ENCODE measurements at places on chromosomes 1 and 21.

DNA sequence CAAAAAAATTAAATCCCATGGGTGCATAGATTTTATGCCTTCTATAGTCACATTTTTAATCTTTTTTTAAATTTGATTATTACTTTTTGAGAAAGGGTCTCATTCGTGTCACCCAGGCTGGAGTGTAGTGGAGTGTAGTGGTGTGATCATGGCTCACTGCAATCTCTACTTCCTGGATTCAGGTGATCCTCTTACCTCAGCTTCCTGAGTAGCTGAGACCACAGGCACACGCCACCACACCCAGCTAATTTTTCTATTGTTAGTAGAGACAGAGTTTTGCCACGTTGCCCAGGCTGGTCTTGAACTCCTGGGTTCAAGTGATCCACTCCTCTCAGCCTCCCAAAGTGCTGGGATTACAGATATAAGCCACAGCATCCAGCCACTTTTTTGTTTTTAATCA lies 10.4 kb downstream of the CBR3 start:
- no peak for DNase-seq

DNA sequence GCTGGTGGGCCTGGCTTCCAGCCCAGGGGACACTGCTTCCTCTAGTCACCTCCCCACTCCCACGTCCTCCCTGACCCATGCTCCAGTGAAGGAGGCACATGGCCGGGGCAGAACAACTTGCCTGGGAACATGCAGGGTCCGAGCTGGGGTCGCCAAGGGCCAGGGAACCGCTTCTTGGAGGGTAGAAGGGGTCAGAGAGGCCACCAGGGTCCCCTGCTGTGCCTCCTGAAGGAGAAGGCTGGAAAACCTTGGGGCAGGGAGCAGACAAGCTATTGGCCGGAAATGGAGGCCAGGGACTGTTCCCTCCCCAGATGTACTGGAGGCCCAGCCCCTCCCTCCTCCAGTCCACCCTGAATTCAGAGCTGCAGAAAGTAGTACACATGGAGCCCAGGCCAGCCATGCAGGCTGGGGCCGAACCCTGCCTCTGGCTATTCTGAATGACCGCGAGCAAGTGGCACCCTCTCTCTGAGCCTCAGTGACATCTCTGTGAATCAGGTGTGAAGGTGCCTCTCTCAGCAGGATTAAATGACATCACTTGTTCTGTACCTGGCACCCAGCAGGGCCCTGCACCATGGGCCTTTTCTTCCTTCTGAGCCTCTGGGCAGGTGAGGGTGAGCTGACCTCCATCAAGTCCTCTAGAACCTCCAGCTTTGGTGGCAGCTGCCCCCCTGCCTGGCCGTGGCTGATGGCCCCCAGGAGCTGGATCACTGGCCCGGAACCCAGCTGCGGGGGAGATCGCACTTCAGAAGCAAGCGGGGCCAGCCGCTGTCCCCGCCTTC lies 15.7 kb downstream of the SPOCD1 start:
- DNase-seq: no peak

GRCh38 chr1:161723459-161724141 lies 2.3 kb downstream of the FCRLB start:
- DNase-seq: no peak

DNA sequence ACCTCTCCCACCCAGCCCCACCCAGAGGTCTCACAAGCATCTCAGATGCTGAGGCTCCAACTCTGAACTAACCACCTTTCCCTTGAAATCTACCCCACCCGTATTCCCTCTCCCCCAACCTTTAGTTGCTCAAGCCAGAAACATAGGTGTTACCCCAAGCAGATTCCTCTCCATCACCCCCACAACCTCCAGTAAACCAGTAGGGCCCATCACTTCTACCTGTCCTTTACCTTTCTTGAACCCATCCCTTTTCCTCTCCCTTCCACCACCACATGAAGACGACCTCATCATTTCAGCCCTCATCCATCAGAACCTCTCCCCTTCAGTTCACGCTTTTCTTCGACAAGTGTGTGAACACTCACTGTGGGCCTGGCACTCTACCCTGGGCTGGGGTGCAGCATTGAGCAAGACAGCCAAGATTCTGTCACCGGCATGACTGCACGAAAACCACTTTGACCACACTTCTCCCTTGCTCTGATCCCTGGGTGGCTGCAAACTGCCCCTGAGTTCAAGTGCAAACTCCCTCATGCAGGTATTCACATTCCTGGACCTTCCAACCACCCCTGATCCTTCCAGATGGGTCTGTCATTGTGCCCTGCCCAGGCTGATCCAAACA lies 65.5 kb upstream of the LAPTM5 start:
- no peak for DNase-seq

DNA sequence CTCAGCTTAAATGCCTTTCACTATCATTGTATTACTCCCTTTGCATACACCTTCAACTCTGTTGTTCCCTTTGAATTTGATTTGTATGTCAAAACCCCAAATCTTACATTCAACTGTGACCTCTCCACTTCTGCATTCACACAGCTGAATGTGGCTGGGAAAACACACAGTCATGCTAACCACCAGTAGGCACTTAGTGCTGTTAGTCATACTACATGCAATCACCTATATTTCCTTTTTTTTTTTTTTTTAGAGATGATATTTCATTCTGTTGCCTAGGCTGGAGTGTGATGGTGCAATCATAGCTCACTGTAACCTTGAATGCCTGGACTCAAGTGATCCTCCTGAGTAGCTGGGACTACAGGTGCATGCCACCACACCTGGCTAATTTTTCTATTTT lies 16.2 kb downstream of the BTBD8 start:
- DNase-seq: no peak

GRCh38 chr1:17475752-17476151 lies 36.3 kb upstream of the RCC2 start:
- DNase-seq: no peak

GRCh38 chr1:201946224-201946908 lies at the start of gene LMOD1:
Gene LMOD1 (minus strand): TSS chr1:201946548. CDS start chr1:201946340, 208 bp downstream.
- no peak for DNase-seq

- DNase-seq: no peak
Measured at GRCh38 chr1:157370698-157371097, 181.6 kb downstream of the FCRL5 start.

DNA sequence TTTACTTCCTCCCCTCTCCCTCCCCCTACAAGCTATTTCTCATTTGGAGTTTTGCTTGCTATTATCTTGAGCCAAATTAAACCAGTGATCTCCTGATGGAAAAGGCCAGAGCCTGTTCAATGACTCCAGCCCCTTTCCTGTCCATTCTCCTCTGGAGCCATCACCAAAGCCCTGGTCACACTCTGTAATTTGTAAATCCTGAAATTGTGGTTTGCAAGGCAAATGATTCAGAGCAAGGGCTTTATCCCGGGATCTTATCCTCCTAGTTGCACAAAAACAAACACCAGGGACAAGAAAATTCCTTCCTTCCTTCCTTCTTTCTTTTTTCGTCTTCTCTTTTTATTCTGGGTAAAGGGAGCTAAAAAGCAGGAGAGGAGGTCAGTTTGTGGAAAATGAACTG lies 366.1 kb upstream of the ST6GALNAC5 start:
- DNase-seq: no peak

- DNase-seq: no peak
Measured at GRCh38 chr1:95966866-95967265, 732.9 kb downstream of the RWDD3 start.

GRCh38 chr1:226762988-226763904 lies 24.2 kb upstream of the ITPKB start:
- DNase-seq: no peak

- DNase-seq: peak; percentile 88
Measured at GRCh38 chr1:9628541-9629444, 22.7 kb upstream of the PIK3CD start.

DNA sequence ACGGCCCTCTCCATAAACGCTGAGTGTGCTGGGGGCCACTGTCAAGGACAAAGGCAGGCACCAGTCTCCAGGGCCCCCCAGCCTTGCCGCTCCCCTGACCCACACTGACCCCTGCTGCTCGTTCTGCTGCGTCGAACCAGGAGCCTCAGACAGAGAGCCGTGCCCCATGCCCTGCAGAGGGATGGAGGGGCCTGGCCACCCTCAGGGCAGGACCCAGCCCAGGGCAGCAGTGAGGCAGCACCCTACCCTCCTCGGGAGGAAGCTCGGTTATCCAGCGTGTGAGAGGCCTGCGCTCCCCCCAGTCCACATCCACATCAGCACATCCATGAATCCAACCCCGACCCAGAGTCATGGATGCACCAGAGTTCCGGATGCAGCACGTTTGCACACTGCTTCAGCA lies 15.1 kb downstream of the WDR4 start:
- DNase-seq: no peak

DNA sequence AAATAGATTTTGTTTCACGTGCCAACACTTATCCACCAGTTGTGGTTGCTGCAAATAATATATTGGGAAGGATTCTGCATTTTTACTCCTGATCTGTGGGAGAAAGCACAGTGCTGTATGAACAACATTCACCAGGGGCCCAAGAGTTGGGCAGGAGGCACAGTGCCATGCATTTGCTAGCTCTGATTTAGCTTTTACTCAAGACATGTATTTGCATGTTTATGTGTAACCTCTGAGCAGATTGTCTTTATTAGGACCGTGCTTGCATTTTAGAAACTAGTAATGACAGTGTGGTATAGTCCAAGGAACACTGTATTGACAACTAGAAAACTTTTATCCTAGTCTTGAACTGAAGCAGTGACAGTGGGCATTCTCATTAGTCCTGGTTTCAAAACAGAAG lies 133.9 kb upstream of the B3GALT2 start:
- no peak for DNase-seq

- DNase-seq: no peak
Measured at GRCh38 chr1:176188604-176189003, 18.5 kb downstream of the COP1 start.

- no peak for DNase-seq
Measured at GRCh38 chr1:245256528-245256927, 101.7 kb downstream of the KIF26B start.

GRCh38 chr1:34774957-34775356 lies 6.1 kb upstream of the GJB3 start:
- no peak for DNase-seq

All from DND-41 (cell line).